Bone marrow (tissue), 2 donors: ENCODE measurements at places on chromosomes 3 and 15.

GRCh38 chr3:126828306-126828705 lies 124.3 kb downstream of the CHCHD6 start:
- no peak for DNase-seq

DNA sequence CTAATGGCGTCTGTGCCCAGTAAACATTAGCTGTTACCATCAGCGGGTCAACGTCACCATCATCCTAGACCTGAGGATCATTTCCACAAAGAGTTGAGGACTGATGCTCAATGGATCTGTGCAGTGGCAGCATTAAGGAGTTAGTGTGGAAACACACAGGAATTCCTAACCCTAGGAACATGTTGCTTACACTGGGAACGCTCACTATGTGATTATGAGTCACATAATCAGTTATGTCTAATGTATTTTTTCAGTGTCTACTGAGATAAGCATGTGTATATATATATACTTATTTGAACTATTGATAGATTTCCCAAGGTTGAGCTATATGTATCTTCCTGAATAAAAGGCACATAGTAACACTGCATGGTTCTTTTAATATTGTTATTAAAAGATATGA lies 19.0 kb downstream of the ARNT2 start:
- no peak for DNase-seq

DNA sequence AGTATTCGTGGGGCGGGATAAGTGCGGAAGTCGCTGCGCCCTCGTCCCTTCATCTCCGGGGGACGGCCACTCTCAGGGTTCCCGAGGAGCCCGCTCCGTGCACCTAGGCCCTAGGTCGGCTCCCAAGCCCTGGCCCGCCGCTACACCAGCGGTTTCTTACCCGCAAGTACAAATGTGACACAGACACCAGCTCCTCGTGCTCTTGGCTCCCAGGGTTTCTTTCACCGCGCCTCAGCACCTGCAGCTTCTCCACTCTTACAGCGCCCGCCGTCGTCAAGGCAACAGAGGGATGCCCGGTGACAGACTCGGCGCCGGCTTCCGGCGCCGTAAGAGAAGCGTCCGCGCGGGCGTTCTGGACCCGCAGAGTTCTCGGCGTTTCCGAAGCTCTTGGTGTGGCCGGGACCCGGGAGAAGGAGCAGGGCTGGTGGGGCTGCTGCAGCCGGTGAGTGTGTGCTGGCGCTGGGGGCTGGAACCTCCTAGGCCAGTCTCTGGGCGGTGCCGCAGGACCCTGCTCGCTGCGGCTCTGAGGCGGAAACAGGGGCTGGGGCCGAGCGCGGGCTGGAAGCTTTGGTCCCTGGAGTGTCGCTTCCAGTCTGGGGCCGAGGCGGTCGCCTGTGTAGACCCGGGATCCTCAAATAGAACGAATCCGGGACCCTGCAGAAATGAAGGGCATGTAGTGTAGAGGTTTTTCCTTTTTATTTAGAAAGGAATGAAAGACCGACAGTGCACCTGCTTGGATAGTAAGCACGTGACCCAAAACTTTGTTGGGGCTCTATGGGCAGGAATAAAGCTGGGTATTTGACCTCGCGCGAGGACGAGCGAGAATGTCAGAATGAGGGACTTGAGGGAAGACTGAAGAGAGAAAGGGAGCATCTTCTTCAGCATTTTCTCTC lies 155.4 kb upstream of the GOLGA6L4 start:
- no peak for DNase-seq

DNA sequence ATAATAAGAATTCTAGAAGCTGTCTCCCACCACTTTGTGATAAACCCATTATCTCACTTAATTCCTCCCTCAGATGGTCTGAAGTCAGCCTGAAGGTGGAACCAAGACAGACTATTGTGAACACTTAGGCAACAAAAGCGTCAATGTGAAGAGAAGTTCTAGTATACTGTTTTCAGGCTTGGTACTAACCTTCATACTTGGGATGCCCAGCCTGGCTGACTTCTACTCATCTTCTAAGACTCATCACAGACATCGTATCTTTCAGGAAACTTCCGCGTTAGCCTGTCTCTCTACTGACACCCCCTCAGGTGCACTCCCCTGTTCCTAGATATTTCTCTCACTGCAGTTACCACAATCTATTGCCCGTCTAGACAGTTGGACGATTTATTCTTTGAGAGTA lies 201.2 kb downstream of the SATB1 start:
- no peak for DNase-seq

DNA sequence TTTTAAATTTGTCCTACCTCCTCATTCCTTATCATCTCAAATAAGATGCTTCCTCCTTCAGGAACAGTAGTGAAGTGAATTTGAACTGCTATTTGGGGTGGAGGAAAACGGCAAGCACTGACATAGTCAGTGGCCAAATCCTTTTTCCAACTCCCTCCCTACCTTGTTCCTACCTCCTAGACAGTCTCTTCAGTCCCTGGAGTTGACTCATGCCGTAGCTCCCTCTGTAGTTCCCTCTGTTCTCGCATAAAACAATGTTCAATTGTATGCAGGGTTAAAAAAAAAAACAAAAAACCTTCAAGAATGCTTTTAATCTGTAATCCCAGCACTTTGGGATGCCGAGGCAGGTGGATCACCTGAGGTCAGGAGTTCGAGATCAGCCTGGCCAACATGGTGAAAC lies 1.4 kb downstream of the UBR1 start:
- DNase-seq: no peak

DNA sequence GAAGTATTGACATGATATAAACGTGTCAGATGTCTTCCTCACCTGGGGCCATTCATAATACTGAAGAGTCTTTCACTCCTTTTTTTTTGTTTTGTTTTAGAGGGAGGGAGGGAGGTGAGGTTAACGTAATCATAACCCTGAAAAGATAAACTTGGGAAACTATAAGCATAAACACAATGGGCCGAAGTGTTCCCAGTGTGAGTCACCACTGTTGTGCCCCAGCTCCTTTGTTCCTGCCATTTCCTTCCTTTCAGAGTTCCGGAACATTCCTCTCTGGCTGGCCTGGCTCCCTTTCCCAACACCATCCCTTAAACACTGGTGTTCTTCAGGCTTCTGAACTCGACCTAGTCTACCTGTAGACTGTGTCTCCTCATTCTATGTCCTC lies 18.6 kb downstream of the PLD1 start:
- no peak for DNase-seq

DNA sequence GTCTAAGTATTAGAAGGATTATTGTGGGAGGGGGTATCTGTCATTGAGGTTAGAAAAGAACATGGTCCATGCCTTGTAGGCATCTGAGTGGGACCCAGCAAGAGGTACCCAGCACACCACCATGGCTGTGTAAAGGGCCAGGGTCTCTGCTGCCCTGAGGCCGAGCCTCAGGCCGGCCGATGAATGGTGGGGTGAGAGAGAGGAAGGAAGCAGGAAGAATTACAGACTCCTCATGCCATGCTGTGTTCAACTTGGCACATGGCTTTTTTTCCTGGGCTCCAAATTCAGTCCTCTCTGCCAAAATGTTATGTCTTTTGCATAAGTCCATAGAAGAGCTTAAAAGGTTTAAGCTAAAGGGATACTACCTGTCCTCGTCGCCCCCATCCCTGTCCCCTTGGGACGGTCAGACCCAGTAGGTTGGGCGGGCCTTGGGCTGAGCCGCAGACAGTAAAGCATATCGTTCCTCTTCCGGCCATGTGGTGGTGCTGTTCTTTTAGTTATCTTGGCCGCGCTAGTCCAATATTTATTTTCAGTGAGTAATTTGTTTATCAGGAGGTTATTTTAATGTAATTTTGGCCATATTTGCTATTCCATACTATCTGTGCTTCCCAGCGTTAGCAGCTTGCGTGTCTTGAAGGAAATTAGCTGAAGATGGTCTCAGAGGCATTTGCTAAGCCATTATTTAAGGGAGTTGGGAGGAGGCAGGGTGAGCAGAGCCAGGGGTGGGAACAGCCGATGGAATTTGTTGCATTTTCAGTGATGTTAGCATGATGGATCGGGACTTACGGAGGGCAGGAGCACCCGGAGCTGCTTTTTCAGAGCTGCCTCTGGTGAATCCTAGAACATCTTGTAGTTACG lies 152.4 kb downstream of the AGBL1 start:
- peak; percentile 16 for DNase-seq
